CD4-positive, alpha-beta T cell (primary cell): ENCODE measurements at places on chromosomes 16 and 17.

GRCh38 chr16:55340445-55340844 lies 16.4 kb downstream of the IRX6 start:
- no peak for DNase-seq

GRCh38 chr17:2068031-2068518 lies 13.2 kb downstream of the HIC1 start:
- DNase-seq, result no peak

GRCh38 chr17:78655251-78655940 lies 78.2 kb upstream of the DNAH17 start:
- DNase-seq, result no peak

DNA sequence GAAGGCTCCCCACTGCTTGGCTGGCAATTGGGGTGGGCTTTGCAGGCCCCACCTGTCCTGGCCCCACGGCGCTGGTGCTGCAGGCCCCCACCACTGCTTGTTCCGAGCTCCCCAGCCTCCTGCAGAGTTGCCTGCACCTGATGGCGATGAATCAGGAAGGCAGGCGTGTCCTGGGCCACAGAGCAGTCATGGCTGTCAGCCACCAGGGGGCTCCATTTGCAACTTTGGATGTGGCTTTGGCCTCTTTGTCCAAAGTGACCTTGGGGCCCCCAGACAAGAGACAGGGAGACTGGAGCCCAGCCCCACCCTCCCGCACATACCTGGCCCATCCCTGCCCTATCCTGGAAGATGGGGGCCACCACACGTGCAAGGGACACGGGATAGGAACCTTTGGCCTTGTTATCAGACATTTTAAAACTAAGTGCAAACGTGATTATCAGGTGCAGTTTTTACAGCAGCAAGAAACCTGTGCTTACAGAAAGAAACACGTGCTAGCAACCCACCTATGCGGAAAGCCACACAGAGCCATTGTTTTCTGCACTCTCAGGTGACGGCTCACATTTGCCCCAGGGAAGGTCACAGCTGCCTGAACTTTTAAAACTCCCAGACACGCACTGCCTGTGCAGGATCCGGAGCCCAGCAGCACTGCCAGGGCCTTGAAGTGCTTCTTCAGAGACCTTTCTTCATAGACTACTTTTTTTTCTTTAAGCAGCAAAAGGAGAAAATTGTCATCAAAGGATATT lies at the start of gene DNASE1:
DNASE1 (plus strand) TSS at position 443 of the 743 bp plus-strand sequence. CDS start 683 bp downstream, outside the sequence.
- peak; percentile 34 for DNase-seq

DNA sequence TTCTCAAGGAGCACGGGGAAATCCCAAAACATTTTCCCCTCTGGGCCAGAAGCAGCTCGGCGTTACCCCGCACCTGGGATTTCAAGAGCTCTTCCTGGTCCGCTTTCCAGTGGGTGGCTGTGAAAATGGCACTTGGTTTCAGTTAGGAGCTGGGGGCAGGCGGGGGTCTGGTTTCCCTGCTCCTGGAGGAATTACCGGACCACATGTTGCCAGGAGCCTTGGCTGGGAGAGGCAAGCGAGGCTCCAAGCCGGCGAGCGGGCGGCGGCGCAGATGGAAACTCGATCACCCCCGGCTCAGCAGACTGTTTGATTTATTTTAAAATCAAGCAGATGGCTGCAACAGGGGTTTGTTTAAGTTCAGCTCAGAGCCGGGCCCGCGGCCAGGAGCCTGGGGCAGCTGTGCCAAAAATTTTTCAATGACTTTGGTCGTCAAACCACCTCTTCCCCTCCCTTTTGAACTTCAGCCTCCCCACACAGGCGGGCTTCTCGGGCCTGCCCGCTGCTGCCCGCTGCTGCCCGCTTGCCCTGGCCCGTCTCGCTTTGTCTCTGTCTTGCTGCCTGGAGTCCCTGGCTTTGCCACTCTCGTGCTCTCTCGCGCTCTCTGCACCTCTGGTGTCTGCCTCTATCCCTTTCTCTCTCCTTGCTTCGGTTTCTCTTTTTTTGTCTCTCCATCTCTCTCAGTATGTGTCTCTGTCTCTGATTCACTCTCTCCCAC lies 108.0 kb upstream of the CIBAR2 start:
- DNase-seq, result no peak

- DNase-seq, result no peak
Observed at GRCh38 chr17:81309140-81309858, 14.2 kb upstream of the SLC38A10 start.

DNA sequence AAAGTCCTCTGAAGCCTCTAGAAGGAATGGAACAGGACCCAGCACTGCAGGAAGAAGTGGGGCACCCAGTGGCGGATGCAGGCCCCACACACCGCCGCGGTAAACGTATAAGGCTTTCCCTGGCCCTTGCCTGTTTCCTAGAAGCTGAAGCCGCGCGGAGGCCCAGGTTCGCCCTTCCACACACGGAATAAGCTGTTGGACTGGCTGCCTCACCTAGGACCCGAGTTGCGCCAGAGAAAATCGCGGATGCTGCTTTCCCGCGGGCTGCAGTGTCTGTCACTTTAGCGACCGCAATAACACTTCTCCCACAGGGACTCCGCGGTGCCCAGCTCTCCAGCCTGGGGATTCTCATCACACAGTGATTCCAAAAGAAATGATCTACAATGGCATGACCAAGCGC lies 1736.9 kb downstream of the TP53TG3F start:
- DNase-seq, result no peak
